ENCODE measurements at places on chromosomes 5 and 9.
A peak's percentile ranks its signal among the peaks of the same experiment; 100 is the strongest.

- DNase-seq = no peak
Measured at GRCh38 chr5:61023131-61023530, 78.1 kb downstream of the NDUFAF2 start.

DNA sequence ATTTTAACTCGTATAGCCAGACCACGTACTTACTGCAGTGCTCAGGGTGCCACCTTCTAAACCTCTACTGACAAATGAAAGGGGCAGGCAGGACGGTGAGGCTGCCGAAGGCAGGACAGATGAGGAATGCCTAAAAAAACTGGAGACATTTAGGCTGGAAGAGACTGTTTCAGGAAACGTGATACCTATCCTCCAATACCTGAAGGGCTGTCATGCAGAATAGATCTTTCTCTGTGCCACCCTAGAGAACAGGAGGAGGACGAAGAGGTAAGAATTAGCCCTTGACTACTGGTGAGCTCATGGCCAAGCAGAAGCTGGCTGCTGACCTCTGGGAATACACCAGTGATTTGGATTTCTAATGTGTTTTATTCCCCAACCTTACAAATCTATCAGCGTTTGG is 139.4 kb downstream of the EFNA5 start:
- DNase-seq = no peak

- DNase-seq = no peak
Measured at GRCh38 chr5:181047921-181048320, 7.9 kb downstream of the BTNL9 start.

DNA sequence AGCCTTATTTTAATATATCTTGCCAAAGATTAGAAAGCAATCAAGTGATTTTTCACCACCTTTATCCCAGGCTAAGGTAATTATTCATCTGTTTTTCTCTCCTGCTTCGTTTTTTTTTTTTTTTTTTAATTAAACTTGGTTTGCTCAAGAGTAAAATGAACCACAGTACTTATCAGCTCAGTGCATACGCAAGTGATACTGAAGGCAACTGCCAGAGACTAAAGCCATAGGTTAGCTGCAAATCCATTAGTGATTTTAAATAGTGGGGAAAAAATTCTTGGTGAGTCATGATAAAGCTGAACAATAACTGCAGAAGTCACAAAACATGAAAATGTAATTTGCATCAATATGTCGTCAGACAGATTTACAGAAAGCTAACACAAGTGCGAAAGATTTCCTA is 829.1 kb downstream of the PTPRD start:
- no peak for DNase-seq

- peak; percentile 51 for DNase-seq
Measured at GRCh38 chr5:133698646-133699526, 86.5 kb upstream of the FSTL4 start.

- DNase-seq = no peak
Measured at GRCh38 chr5:124941051-124942049, 194.9 kb upstream of the ZNF608 start.

- DNase-seq = no peak
Measured at GRCh38 chr9:115118879-115119218, 892 bp upstream of the TNC start.

DNA sequence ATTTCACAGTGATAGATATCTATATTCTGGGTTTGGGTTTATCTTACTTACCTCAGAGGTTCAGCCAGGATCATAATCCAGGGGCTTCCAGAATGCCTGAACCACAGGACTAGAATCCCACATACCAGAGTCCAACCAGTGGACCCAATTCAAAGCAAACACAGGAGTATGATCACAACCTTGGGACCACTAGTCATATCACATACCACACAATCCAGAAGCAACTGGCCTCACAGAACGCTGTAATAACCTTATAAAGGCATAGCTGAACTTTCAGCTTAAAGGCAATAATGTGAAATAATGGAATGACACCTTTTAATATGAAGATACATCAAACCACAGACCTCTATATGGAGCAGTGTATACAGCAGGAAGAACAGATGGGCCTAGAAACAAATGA is 25.3 kb downstream of the RAPGEF6 start:
- DNase-seq = no peak

DNA sequence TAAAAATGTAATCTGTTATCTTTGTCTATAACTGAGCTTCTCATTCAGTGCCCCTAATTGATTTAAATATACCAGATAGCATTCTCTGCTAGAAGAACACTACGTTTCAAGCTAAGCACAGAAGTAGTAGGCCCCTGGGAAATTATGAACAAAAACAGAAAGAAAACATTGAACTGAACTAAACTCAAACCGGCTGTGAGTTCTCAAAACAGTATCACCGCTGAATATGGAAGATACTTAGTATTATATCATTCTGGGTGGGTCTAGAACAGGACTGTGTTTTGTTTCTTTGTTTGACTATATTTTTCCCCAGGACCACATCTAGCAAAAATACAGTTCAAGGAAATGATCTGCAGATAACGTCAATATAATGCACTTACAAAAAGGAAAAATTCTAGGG is 95.1 kb upstream of the HMHB1 start:
- no peak for DNase-seq

- DNase-seq = no peak
Measured at GRCh38 chr5:42993516-42994245, 46.4 kb downstream of the ANXA2R start.

DNA sequence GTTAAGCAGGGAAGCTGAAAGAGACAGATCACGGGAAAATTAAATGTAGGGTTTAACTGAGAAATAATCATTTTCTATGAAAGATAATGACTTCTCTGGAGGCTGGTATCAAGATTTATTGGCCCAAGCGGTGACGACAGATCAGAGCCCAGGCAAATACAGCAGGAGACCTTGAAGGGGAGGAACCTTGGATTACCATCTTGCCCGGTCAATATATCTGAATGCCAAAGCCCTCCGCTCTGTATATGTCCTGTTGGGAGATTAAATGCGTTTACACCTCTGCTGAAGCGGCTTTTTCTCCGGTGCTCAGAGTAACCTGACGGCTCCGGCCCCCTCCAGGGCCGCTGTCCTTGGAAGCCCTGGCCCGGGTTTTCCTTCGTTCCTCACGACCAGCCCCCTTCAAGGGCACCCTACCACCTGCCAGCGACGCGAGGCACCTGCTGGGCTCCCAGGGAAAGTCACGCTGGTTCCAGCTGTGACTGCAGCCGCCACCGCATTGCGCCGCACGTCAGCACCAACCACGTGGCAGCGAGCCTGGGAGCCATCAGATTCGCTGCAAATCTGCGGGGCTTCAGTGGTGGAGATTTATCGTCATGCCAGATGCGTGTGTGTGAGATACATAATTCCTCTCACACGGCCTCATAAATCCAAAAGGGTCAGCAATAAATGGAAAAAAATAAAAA is 4.4 kb upstream of the QSOX2 start:
- no peak for DNase-seq

- no peak for DNase-seq
Measured at GRCh38 chr5:45260292-45260691, 435.9 kb downstream of the HCN1 start.

DNA sequence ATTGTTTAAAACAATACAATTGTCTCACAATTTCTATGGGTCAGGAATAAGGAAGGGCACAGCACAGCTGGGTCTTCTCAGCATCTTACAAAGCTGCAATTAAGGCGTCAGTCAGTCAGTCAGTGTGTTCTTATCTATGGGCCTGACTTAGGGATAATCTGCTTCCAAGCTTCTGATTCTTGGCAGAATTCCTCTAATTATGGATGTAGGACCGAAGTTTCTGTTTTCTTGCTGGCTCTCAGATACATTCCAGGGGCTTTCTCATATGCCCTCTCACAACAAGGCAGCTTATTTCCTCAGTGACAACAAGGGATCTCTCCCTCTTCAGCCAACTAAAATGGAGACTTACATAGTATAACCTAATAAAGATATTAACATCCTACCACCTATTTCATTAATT is 1925.3 kb upstream of the ACO1 start:
- no peak for DNase-seq

DNA sequence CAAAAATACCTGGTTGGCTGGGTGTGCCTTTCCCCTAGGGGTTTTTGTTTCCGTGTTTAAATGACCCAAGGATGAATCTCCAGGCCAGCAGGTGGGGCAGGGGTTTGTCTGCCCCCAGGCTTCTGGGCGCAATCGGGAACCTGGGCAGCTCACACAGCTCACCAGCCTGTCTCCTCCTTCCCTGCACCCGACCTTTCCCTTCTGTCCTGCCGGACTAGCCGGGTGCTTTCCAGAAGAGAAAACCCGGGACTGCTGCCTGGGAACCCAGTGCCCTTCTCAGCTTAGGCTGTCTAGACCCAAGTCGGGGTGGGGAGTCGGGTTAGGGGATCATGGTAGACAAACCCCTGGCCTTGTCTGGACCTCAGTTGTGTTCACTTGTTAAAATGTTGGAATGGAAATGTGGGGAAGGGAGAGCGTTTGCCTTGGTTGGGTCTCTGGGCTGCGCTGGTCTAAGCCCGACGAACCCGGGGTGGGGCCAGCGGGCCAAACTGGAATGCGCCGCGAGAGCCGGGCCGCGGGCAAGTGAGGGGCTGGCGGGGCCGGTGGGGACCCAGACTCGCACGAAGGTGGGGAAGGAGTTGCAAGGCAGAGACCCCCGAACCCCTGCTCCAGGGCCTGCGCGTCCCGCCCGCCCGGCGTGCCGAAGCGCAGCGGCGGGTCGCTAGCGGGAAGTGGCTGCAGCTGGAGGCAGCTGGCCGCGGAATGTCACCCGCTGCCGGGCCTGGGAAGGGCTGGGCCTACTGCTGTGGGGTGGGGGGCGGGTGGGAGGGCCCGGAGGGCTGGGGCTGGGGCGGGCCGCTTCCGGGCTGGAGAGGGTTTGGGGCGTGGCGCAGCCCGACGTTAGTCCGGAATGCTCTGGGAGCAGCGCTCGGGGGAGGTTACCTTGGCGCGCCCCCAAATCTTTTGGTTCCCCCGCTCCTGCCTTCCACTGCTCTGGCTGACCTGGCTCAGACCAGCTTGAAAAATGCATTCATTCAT is 84.6 kb downstream of the DAB2IP start:
- DNase-seq = no peak

- no peak for DNase-seq
Measured at GRCh38 chr9:20042128-20042711, 253.4 kb upstream of the SLC24A2 start.

DNA sequence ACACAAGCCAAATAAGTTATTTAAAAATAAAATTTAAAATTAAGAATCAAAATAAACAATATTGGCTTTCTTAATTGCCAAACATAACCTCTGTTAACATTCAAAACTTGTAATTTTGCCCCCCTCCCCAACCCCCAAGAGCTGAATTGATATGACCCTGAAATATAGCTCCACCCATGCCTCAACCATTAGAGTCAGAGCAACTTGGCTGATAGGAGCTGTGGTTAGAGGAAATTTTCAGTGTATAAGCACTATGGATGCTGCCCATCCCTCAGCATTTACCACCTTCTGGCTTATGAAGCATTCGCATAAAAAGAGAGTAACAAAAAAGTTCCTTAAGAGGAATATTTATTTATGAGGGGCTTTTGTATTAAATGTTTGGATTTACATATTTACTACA is 6.1 kb downstream of the POC5 start:
- DNase-seq = no peak

GRCh38 chr9:99783799-99784198 is 37.9 kb upstream of the NR4A3 start:
- no peak for DNase-seq

- no peak for DNase-seq
Measured at GRCh38 chr5:176360894-176361436, 599 bp downstream of the KIAA1191 start.

DNA sequence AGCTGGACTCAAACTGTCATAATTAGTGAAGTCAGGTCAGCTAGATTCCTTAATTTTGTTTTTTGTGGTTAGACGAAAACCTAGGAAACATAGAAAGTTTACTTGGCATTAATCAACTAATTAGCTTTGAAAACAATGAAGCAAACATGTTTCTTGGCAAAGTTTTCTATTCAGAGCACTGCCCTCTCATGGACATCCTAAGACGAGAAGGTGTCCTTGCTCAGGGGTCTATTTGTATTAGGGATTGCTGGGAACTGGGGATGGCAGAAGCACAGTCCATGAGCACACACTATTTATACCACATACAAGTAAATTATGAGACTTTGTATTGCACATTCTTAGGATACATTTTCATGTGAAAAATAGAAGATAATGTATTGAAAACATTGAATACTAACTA is 49.7 kb downstream of the POC5 start:
- no peak for DNase-seq

GRCh38 chr9:77402286-77402685 is 225.0 kb downstream of the VPS13A start:
- no peak for DNase-seq

- DNase-seq = no peak
Measured at GRCh38 chr9:127723444-127723843, 7.6 kb downstream of the TTC16 start.

DNA sequence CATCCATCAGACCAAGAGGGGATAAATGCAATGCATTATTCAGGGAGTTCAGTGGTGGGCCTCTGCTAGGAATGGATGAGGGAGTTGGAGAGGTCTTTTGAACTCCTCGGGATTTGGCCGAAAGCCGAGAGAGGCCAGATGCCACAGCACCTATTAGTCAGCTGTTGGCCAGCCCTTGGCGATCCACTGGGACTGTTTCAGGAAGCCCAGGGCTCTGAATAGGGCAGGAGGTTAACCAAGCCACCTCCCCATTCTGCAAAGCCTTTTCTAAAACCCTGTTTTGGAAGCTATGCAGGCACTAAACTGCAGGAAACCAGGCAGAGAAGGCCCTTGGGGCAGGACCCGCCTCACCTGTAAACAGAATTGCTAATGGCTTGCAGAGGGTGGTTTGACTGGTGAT is 37.8 kb downstream of the ASTN2 start:
- DNase-seq = no peak

GRCh38 chr5:137023371-137023770 is 475.8 kb downstream of the SPOCK1 start:
- no peak for DNase-seq

DNA sequence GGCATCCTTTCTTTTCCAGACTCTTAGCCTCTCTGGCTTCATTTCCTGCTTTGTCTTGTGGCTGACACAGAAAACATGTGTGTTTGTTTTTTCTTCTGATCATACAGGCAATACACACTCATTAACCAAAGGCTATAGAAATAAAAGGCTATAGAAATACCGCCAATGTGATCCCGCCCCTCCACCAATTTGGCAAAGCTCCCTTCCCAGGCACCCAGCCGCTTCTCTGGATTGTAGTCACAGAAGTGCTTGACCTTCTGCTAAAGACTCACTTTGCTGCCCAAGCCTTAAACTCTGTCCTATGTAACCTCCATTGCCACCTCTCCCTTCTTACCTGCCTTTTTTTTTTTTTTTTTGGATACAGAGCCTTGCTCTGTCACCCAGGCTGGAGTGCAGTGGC is 5.3 kb downstream of the TXNDC15 start:
- DNase-seq = no peak

DNA sequence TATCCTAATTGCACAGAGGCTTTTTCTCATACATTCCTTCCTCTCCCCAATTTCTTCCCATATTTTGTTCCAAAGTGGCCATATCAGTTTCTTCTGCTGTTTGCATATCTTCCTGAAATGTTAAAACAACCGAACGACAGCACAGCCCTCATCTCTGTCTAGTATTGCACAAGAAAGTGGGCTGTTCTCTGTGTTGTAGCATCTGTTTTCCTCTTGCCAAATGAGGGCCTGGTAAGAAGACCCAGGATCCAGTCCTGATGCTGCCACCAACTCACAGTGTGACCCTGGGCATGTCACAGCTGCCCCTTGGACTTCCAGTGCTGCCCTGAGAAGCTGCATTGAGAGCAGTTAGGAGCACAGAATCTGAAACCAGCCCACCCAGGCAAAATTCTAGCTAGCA is 4.1 kb downstream of the SLC31A2 start:
- DNase-seq = no peak

Data from GM10248 (cell line).